Fibroblast of mammary gland (primary cell): ENCODE measurements at places on chromosomes 16 and 17.
A peak's percentile ranks its signal among the peaks of the same experiment; 100 is the strongest.

DNA sequence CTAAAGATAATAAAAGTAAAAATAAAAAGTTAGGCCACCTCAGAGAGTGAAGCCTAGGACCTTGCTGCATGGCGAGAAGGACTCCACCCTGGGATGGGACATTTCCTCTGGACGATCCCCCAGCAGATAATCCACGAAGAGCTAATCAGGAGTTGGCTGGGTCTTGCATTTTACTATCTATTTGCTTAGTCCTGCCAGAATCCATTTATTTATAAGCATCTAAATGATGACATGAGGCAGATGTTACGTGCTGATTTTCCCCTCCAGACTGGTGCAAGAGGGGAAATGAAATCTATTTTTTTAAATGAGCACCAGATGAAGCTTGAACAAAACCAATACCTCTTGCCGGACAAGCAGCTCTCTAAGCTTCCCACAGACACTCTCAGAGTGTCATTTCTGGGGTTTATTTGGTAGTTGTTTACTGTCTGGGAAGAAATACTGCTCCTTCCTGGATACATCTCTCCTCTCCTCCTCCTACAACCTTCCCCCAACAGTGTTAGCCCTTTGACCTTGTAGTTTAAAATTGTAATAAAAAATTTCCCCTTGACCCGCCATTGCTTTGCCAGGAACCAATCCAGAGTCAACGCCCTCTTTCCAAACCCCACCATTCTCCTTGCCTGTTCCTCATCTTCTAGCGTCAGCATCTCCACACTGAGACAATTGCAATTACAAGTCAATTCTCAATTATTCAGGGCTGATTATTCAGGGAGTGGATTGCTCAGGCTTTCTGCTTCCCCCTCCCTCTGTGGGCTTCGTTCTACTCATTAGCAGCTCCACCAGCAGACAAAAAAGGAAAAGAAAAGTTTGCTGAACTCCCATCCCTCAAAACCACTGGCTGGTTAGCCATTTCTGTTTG, 63.0 kb downstream of the GSG1L start:
- DNase-seq, result no peak

- no peak for DNase-seq
Observed at GRCh38 chr16:12141073-12141951, 164.8 kb downstream of the SNX29 start.

- peak; percentile 44 for DNase-seq
Observed at GRCh38 chr17:19652595-19652994, 4.0 kb downstream of the ALDH3A2 start.

GRCh38 chr17:74123350-74123749, 80.1 kb upstream of the RPL38 start:
- DNase-seq, result peak; percentile 15

- DNase-seq, result no peak
Observed at GRCh38 chr16:88888057-88888456, 21.6 kb upstream of the PABPN1L start.

GRCh38 chr17:61221597-61222471, 177.8 kb upstream of the TBX2 start:
- DNase-seq, result no peak

DNA sequence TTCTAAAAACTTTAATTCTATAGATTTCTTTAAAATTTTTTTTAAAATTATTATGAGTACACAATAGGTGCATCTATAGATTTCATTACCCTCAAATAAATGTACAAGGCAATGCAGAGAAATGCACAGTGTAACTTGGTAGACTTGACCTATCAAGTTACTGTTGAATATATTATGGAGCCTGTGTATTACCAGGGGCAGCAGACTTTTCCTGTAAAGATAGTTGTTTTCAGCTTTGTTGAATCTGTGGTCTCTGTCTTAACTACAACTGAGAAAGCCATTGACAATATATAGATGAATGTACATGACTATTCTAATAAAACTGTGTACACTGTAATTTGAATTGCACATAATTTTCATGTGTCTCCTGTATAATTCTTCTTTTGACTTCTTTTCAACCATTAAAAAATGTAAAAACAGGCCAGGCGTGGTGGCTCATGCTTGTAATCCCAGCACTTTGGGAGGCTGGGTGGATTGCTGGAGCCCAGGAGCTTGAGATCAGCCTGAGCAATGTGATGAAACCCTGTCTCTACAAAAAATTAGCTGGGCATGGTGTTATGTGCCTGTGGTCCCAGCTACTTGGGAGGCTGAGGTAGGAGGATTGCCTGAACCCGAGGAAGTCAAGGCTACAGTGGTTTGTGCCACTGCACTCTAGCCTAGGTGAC, 39.4 kb downstream of the TENT4B start:
- no peak for DNase-seq

GRCh38 chr17:1623057-1623630, 5.5 kb downstream of the SLC43A2 start:
- no peak for DNase-seq

GRCh38 chr17:76414334-76415295, 30.2 kb downstream of the SPHK1 start:
- peak; percentile 45 for DNase-seq

- DNase-seq, result no peak
Observed at GRCh38 chr17:59154721-59155438, at the start of gene SKA2. TSS of gene SKA2 (minus strand) at chr17:59155186. CDS start at chr17:59155163, 23 bp downstream.

- peak; percentile 87 for DNase-seq
Observed at GRCh38 chr16:88924834-88925539, 52.0 kb downstream of the CBFA2T3 start.

DNA sequence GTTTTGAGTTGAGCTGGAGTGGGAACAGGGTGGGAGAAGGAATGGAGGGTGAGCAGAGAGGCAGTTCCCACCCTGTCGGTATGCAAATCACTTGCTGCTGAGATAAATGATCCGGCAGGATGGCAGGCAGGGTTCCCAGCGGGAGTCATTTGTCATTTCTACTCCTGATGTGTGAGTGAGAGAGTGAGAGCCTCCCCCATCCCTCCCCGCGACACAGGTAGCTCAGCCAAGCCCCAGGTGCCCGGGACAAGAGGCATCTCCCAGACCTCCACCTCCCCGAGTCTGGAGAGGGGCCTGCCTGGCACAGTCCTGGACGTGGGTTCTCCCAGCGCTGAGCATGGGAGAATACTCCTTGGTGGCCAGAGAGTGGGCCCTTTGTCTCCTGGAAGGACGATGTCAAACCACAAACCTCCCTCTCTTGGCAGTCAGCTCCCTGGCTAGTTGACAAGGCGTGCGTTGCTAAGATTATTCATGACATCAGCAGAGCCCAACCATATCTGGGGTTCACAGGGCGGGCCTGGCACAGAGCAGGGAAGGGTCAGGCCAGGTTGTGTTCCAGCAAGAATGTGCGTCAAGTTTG, 33.7 kb upstream of the TNRC6C start:
- peak; percentile 79 for DNase-seq
